ENCODE measurements at places on chromosomes 1 and 21.

GRCh38 chr1:40153073-40153770, 8.0 kb upstream of the RLF start:
- DNase-seq = peak; percentile 49

DNA sequence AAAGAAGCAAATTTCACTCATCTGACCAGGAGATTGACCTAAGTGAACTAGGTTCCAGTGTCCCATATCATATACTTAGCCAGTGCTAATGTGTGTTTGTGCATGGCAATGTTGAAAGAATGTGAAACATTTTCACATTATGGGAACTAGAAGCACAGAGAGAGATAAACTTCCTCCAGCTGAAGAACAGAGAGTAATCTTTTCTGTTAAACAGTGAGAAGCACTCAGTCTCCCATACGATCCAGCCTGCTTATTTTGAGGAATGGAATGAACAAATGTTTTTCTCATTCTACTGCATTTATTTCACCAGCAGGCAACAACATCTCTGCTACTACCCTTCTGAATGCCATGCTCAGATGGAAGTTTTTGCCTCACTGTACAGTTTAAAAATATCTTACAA, 170.5 kb downstream of the TTLL7 start:
- DNase-seq = no peak

- peak; percentile 62 for DNase-seq
Measured at GRCh38 chr1:76901158-76901767, 34.0 kb downstream of the ST6GALNAC5 start.

DNA sequence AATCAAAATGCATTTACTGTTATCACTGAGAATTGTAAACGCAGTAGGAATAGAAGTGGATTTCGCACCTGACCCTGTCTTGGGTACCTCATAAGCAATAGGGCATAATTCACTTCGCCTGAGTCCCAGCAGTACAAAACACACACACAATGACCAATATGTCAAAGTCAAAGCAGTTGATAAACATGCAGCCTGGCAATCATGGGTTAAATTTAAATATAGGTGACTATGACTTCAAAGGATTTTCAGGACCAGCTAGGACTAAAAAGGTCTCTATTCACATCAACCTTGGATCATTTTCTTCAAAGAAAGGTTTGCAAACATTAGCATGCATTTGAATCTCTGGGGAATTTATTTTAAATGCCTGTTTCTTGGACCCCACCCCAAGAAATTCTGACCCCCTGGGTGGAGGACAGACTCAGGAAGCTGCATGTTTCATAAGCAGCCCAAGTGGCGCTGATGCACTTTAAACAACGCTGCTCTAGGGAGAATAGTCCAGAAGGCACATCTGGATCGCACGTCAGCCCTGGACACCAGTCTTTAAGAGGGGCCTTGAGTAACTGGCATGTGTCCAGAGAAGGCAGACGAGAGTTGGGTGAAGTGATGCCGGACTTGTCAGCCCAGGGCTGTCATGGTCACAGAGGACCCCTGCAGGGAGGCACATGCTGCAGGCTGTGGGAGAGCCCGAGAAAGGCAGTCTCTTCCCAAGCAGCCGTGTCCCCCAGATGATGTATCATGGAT, 55.7 kb upstream of the EFHD2 start:
- no peak for DNase-seq

DNA sequence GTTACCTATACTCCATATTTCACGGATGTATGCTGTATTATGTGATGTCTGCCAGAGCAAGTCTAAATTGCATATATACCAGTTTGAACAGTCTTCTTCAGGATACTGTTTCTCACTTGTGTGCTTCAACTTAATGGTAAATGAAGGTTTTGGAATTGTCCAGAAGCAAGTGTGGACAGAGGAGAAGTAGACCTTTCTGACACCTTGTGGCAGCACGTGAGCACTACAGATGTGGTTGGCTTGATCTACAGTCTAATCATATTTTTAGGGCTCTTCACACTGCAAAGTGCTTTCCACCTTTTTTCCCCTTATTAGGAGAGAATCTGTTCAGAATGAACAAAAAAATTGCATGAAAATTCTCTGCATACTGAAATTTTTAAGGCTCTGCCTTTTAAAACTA, 10.9 kb downstream of the MORC3 start:
- peak; percentile 49 for DNase-seq

GRCh38 chr1:1173793-1174415, at the start of gene TTLL10:
Gene TTLL10 (plus strand): TSS chr1:1173880. CDS start chr1:1179216, 5,336 bp downstream.
- no peak for DNase-seq

- DNase-seq = no peak
Measured at GRCh38 chr1:9149837-9150581, 21.1 kb upstream of the GPR157 start.

DNA sequence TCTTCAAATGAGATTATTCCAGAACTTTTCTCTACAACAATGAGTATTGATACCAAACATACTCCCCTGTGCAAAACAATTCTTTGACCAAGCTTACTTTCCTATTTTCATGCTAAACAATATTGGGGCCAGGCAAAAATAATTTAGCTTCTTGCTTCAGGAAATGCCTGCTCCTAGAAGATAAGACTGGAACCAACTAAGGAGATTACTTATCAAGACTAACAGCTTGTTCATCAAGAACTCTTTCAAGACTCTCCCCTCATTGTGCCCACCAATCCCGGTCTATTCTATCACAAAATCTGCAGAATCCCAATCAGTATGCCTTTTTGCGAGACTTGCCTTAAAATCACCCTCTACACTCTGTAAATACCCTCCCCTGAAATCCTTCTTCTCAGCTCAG, 536.6 kb downstream of the RWDD3 start:
- no peak for DNase-seq

GRCh38 chr1:31822766-31823165, 6.9 kb upstream of the SPOCD1 start:
- DNase-seq = no peak

DNA sequence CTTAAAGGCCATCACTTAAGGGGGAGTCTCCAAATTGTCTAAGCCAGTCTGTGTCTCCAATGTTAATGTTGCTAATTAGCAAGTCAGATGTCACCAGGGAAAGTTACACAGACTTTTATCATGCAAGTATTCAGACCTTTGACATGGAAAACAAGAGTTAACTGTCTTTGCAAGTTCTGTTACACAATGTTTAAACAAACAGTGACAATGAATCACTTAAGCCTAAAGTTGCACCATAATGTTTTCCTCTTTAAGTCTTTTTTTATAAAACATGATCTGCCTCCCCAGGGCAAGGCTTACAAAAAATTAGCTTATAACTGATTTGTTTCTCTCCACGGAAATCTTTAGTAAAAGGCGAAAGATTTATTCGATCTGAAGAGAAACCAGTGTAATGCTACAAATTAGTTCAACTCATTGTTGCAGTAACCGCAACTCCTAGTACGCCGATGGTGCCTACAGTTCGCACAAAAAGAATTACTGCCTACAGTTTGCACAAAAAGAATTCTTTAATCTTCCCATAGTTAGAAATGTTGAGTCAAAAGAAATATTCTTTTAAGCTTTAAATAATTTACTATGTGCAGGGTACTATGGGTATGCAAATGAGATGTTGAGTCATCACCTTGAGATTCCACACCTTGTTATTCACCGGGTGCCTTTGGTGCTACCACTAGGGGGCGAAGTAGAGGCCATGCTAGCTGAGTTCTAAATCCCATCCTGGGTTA, 45.3 kb downstream of the HHAT start:
- peak; percentile 99 for DNase-seq

DNA sequence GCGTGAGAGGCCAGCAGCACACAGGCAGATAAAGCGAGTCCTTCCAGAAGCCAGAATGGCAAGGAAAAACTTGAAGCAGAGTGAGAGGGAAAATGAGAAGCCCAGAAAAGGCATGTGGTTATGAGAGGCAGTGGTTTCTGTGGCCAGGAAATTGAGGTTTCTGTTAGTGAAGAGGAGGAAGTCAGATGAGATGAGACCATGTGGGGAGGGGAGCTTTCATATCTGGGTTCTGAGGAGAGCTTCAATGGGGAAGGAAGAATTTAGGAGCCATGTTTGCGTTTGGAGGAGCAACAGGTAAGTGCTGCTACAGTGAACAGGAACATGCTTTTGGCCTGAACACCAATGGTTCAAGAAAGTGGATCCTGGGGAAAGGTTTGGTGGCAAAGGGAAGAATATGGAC, 6.1 kb upstream of the CD1A start:
- DNase-seq = no peak

DNA sequence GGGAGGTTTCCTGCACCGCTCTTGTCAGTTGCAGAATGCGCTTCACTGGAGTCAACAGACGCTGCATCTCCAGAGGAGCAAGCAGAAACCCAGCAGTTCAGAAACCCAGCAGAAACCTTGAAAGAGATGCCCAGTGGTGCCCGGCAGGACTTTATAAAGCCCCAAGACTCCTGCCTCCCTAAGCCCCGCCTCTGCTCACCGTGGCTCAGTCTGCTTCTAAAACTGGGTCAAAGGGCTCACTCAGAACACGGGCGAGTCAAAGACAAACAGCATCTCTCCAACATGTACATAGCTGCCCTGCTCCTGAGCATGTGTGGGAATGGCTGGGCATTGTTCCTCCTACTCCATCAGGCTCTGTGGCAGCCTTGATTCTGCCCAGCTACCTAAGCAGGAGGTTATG, at the start of gene HMGCS2:
Gene HMGCS2 (minus strand): TSS at position 128 of the 400 bp plus-strand sequence. CDS start 61 bp downstream, at position 67.
- no peak for DNase-seq

DNA sequence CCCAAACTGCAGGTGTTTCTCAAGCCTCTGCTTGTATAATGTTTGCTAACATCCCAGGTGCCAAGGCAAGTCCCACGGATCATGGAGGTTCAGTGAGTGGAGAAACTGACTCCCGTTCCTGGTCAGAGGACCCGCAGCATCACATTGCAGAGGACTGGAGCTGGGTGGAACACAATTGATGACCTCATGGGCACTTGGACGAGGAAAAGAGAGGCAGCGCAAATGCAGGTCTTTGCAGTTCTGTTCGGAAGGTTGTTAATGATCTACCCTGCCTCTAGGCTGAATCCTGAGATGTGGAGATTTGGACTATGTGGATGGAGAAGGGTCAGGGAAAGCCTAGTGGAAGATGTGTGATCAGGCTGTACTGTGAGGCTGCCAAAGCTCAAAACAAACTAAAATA, 192.9 kb downstream of the DUSP10 start:
- DNase-seq = no peak

DNA sequence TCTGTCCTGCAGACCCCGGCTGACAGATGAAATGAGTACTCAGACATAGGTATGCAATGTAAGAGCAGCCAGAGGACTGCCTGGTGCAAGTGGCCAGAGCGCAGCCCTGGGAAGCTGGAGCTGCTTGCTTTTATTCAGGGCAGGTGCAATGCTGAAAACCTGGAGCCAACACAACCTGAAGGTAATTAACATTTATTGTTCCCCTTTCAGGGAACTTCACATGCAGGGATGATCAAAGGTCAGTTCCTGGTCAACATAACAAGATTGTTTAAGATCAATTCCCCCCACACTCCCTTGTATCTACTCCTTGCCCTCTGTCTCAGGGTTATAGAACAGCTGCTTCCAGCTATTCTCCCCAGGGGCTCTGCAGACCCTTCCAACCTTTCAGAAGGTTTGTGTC, 48.7 kb upstream of the PRELP start:
- no peak for DNase-seq

GRCh38 chr1:14149431-14149830, 449.1 kb upstream of the KAZN start:
- no peak for DNase-seq

DNA sequence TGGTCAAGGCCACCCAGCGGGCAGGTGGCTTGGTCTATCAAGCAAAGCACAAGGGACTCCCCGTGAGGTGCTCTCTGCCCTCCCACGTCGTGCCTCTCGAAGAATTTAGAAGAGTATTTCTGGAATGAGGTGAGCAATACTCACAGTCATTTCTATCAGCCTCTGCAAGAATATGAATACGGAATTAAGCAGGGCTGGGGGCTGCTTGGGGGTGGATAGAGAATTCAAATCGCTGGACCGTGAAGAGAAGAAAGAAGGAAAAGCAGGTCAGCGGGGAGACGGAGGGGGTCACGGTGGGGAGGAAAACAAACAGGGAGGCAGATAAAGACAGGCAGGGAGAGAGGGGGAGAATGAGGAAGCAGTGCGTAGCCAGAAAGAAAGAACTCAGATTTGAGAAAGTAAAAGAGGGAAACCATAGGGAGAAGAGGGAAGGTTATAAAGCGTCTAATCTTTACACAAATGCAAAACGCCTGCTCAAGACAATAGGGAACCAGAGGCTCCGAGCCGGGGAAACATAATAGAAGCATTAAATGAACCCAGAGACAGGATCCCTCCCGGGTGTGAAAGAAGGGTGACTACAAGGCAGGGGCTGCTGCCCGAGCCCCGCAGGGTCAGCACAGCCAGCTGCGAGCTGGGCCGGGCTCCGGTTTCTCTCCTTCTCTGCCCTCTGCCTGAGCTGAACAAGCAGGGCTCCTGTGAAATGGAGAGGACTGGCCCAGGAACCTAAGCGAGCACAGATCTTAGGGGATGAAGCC, 2.1 kb upstream of the EDN2 start:
- DNase-seq = peak; percentile 96

Data from ACHN (cell line).